ENCODE measurements at places on chromosomes 11 and 22.

DNA sequence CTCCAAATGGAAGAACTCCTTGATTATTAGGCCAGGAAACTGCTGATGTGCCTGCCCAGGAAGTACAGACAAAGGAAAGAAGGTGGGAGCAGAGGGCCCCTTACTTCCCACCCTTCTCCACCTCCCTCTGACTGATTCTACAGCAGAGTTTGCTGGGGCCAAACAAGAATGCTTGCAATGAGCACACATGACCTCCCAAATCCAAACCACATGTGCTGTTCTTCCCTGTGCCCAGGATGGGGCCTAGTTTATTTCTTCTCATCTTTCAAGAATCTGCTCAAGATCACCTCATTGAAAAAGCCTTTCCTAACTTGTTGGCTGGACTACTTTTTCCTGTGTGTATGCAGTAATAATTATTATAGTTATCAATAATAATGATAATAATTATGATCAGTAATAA lies 286.1 kb downstream of the RAB38 start:
- no peak for DNase-seq

GRCh38 chr11:76603202-76603601 lies 67.3 kb downstream of the LRRC32 start:
- no peak for DNase-seq

GRCh38 chr11:4643076-4643475 lies 706 bp upstream of the OR51E1 start:
- no peak for DNase-seq

DNA sequence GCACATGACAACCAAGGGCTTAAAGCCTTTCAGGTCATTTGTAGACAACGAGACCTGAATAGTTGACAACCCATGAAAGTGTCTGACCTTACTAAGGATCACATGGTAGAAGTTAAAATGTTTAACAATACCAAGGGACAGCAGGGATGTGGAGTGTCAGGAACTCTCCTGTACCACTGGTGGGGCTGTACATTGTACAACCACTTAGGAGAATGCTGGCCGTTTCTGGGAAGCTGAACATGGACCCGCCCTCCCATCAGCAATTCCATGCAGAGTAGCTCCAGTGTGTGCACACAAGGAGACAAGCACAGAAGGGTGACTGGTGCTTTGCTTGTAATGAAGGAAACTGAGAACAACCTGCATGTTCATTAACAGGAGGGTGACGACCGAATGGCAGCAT lies 162.9 kb downstream of the MPPED1 start:
- DNase-seq, result no peak

DNA sequence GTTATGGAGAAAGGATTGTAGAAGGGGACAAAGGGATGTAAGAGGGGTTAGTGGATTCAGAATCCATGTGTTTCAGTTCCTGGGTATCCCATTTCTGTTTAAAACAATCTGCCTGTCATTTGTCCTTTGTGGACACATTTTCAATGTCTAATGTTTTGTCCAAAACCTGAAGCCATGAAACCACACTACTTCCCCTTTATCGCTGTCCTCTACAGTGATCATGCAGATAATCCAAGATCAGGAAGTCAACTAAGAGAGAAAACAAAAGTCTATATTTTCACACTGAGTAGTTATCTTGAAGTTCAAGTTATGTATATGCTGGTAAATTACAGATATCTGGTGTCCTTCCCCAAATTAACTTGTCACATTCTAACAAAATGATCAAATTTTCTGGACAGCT lies 457.0 kb downstream of the NTM start:
- DNase-seq, result no peak

- DNase-seq, result no peak
Observed at GRCh38 chr22:16914006-16914405, 88.8 kb upstream of the XKR3 start.

All from stimulated activated CD4-positive, alpha-beta T cell treated with anti-CD3 and anti-CD28 coated beads, Interleukin-15, amount 100 ng/mL, for 1 hour (primary cell).